CD8-positive, alpha-beta memory T cell (primary cell): ENCODE measurements at places on chromosomes 7 and 10. TPM values are rescaled to one million over a fixed set of nuclear protein-coding genes. Genes with fewer than 3 reads are reported as not detected.

GRCh38 chr7:155267023-155267422, 30.7 kb upstream of the INSIG1 start:
- H3K36me3 ChIP-seq, result no peaks in the 10 kb centered on the region
- H3K4me1 ChIP-seq, result no peaks in the 10 kb centered on the region
- H3K4me3 ChIP-seq, result no peak overlapping the region
- no peak for DNase-seq
- no peak overlapping the region for H3K27ac ChIP-seq

GRCh38 chr7:133871757-133872156, 255.4 kb upstream of the LRGUK start:
- no peak for DNase-seq
- no peak overlapping the region for H3K4me3 ChIP-seq
- no peaks in the 10 kb centered on the region for H3K4me1 ChIP-seq
- no peaks in the 10 kb centered on the region for H3K27me3 ChIP-seq

DNA sequence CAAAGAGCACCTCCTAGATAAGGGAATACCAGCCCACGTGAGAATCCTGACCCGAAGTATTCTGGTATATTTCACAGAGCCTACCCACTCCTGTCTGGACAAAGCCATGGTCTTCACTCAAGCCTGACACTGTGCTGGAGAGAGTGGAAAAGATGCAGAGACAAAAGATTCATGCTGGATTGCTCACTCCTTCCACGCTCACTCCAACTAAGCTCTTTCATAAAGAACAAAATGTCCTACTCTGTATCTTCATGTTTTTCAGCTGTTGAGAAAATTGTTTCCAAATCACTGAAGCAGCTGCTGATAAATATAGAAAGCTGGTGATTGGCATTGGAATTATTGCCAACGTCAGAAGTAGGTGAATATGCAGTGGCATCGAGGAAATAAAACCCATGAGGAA, 106.0 kb downstream of the ABLIM1 start:
- H3K27ac ChIP-seq, result no peak overlapping the region
- H3K27me3 ChIP-seq, result no peaks in the 10 kb centered on the region
- no peak overlapping the region for H3K4me3 ChIP-seq
- no peak for DNase-seq
- peaks cover 15% of the 10 kb centered on the region for H3K4me1 ChIP-seq
- H3K36me3 ChIP-seq, result no peaks in the 10 kb centered on the region

ABCA13 gene
- total RNA-seq, result not detected

ZNF239 gene
- 1.4 TPM for total RNA-seq
